CD4-positive, alpha-beta T cell treated with Interleukin-6 at 100 ng/mL for 8 hours (primary cell): ENCODE measurements at places on chromosomes 11 and 22.
A peak's percentile ranks its signal among the peaks of the same experiment; 100 is the strongest.

DNA sequence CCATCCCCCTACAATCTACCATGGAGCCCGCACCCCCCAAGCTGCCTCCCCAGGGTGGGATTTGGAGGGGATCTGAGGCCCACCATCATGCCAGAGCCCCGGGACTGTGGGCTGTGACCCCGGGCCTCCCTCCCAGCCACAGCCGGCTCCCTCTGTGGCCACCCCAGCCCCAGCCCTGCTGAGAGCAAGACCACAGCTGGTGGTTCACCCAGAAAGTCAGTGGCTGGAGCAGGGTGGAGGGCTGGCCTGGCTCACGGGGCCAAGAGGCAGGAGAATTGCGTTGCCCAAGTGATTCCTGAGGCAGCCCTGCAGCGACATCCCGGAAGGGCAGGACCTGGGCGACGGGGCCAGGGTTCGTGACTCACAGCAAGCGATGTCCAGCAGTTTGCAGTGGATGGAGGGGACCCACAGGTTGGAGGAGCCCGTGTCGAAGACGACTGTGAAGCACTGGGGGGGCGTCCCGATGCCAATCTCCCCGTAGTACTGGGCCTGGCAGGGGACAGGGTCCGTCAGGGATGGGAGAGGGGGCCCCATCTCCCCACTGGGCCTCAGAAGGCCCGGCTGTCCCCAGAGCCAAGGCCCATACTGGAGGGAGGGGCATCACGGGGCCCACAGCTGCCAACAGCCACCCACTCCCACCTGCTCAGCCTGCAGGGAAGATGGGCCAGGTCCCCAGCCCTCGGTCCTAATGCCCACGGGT is 4.4 kb downstream of the CTSD start:
- DNase-seq: no peak

GRCh38 chr11:40226654-40227053 is 1232.8 kb downstream of the LRRC4C start:
- DNase-seq: no peak

- no peak for DNase-seq
These were observed 49.3 kb upstream of the WNT7B start for GRCh38 chr22:46025973-46026898.

GRCh38 chr11:37087650-37088572 is 489.9 kb upstream of the RAG2 start:
- no peak for DNase-seq

DNA sequence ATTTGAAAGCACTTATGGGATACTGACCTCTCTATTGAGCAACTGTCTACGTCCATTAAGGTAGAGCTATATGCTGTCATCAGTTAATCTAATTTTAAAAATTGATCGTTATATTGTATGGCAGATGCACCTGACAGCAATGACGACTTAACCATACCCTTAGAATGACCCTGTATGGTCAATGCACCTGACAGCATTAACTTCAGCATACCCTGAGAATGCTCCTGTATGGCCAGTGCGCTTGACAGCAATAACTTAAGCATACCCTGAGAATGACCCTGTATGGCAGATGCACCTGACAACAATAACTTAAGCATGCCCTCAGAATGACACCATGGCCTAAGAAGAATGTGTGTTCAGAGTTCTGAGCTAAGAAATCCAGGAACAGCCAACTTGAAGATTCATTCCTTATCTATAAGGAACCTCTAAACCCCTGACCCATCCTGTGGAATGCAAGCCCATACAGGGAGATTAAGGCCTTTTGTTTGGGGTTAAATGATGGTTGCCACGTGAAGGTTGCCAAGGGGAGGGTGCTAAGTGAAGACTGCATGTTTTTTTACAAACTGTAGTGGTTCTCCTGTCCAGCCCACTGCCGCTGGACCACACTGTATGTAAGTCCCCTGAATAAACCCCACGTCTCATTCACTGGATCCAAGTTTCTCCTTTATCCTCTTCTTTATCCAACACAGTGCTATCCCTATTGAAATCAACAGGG is 138.3 kb downstream of the GUCY1A2 start:
- no peak for DNase-seq

- no peak for DNase-seq
These were observed 30.2 kb upstream of the CLTCL1 start for GRCh38 chr22:19321757-19322156.

GRCh38 chr11:63783925-63784592 is 15.5 kb upstream of the ZFTA start:
- no peak for DNase-seq

DNA sequence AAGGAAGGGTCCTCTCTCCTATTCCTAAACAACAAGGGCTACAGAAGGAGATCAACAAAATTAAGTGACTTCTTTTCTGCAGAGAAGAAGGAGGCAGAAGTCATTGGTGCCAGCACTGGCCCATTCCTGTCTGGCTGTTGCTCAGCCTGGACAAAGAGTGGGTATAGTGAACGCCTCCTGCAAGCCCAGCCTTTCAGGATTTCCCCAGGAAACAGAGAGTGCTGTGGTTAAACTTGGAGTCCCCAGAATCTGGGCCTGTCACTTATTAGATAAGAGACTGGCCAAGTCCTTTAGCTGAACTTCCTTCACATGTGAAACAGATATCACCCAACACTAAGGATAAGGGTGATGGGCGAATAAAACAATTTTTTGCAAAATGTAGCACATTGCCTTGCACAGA is 10.9 kb downstream of the TST start:
- no peak for DNase-seq

DNA sequence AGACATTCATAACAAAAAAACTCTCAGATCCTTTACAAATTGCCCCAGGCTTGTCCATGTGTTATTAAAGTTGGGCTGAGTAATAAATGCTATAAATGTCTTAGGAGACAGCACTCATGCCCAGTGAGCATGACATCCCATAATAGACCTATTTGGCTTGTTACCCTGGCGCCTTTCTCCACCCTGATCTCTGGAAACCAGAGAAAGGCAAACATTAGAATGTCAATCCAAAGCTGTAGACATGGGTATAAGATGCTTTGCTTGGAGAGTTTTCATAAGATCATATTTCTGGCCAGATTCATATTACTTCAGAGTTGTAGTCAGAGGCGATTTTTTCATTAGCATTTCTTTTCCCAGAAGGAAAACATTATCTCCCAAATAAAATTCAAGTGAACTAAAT is 161.3 kb upstream of the UBASH3B start:
- no peak for DNase-seq

- no peak for DNase-seq
These were observed 31.8 kb downstream of the BIRC2 start for GRCh38 chr11:102378818-102379217.

DNA sequence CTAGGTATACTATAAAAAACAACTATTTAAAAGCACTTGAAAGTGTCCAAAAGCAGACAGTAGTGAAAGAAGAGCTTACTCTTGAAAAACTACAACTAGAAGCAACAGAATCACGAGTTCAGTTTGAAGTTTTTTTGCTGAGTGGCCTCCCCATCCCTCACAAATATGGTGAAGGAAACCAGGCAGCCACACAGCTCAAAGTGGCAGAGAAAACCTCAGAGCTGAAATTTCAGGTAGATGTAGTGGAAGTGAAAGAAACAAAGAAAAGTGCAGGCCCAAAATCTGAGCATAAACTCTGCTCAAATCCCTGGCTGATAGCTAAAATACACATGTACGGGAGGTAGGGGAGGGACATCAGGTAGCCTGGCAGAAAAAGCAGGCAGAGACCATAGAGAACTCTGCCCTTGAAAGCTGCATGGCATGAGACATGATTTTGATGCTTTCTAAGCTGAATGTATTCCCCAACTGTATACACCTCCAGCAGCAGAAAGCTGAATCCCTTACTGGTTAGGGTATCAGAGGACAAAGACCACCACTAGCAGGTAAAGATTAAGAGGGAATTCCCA is 12.1 kb downstream of the BTBD10 start:
- DNase-seq: no peak

DNA sequence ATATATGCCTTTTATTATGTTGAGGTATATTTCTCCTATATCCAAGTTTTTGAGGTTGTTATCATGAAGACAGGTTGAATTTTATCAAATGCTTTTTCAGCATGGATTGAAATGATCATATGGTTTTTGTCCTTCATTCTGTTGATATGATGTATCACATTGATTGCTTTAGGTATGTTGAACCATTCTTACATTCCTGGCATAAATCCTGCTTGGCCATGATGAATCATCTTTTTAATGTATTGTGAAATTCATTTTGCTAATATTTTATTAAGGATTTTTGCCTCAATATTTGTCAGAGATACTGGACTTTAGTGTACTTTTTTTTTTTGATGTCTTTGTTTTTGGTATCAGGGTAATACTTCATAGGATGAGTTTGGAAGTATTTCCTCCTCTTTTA is 283.8 kb upstream of the C11orf87 start:
- no peak for DNase-seq

DNA sequence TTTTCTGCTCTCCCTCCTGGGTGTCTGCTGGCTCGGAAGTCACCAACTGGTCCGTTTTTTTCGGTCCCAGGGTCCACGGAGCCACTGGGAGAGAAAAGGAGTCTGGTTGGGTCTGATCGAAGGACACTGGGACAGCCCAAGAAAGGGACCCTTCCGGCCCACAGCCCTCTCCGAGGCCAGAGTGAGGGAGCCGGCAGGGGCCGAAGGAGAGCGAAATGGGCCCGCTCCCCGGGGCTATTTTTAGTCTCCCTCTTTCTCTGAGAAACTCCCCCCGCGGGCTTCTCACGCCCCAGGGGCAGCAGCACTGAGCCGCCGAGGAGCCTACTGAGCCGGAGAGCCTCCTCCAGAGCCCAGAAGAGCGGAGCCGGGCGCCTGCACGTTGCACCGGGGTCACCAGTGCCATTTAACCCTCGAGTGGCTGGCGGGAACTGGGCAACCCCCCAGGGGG is 1.9 kb downstream of the ESAM start:
- no peak for DNase-seq

- peak; percentile 64 for DNase-seq
These were observed 22.9 kb downstream of the FLI1 start for GRCh38 chr11:128716661-128717210.

- DNase-seq: no peak
These were observed 1037.0 kb downstream of the DLG2 start for GRCh38 chr11:84590106-84590505.

DNA sequence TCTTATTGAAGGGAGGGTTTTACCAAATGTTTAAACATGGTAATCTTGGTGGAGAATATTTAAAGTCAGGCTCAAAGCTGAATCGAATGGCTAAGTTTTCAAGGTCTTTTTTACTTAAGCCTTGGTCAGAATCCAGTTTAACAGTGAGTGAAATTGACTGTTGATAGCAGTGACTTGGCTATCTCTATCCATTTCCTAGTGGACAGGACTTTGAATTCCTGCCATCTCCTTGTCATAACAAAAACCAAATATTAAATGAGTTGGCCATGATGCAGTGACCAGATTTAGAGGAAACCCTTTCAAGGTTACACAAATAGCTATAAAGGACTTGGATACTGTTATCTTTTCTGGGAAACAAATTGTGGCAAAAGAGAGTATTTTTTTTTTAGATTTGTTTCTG is 92.0 kb downstream of the JRKL start:
- no peak for DNase-seq

DNA sequence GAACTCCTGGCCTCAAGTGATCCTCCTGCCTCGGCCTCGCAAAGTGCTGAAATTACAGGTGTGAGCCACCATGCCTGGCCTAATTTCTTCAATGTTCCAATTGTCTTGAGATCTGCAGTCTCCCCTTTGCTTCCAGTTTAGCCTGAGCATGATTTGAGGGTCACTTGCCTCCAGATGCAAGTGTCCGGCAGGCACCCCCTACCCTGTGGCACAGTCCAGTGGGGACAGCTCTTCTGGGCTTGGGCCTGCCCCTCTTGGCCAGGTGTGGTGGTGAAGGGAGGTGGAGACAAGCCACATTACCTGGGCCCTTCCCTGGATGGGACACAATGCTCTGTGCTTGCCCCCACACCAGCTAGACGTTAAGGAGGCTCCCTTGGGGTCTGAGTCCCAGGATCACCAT is 21.3 kb upstream of the CACNG2 start:
- no peak for DNase-seq

- DNase-seq: no peak
These were observed 15.8 kb downstream of the MYEOV start for GRCh38 chr11:69309631-69310280.

DNA sequence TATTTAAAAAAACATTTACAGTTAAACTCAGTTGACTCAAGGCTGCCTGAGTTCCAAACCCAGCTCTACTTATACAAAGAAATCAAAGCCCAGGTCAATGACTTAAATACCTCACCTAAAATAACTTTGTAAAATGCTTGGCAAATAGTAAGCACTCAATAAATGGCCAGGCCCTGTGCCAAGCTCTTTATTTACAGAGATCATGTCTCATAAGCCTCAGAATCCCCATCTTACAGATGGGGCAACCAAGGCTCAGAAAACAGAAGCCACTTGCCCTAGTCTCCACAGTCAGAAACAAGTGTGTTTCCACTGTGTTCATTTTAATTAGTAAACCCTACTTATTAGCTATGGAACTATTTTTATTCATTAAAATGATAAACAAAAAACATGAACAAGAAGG is 30.5 kb upstream of the TTC28 start:
- DNase-seq: no peak
